ENCODE measurements at places on chromosomes 2 and 18.
A peak's percentile ranks its signal among the peaks of the same experiment; 100 is the strongest.

DNA sequence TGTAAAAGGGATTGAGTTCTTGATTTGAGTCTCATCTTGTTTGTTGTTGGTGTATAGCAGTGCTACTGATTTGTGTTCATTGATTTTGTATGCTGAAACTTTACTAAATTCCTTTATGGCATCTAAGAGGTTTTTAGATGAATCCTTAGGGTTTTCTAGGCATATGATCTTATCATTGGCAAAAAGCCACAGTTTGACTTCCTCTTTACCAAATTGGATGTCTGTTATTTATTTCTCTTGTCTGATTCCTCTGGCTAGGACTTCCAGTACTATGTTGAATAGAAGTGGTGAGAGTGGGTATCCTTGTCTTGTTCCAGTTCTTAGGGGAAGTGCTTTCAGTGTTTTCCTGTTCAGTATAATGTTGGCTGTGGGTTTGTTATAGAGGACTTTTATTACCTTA lies 4.8 kb downstream of the ANKAR start:
- no peak for DNase-seq

DNA sequence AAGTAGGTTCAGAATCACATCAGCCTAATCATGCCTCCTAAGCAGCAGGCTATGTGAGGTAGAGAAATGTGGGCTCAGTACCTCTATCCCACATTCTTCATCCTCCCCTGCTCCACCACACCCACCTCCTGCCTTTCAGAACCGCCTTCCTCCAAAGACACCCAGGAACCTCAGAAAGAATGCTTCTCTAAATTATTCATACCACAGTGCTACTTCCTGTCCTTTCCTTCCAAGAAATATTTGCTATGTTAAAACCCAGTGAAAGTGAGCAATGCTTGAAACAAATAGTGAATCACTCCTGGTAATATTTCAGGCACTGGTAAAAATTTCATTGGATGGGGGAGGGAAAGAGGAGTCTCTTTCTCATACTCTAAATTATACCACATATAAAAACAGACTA lies 24.0 kb upstream of the CREB1 start:
- no peak for DNase-seq

- no peak for DNase-seq
Measured at GRCh38 chr18:10454681-10455557, 484 bp downstream of the APCDD1 start.

GRCh38 chr2:63041592-63041991 lies 9.0 kb upstream of the OTX1 start:
- DNase-seq: no peak

- DNase-seq: no peak
Measured at GRCh38 chr2:233489143-233489542, 77.4 kb downstream of the USP40 start.

DNA sequence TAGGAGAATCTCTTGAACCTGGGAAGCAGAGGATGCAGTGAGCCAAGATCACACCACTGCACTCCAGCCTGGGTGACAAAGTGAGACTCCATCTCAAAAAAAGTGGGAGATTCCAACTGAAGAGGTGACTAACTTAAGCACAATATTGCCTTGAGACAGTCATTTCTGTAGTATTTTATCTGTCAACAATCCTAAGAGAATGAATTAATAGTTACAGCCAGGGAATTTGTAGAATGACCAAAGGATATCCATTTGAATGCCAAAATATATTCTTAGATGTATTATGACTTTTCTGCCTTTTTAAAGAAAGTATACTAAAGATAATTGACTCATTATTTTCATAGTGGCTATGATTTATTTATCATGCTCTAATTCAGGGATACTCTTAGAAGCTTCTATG lies 40.7 kb upstream of the CCDC150 start:
- no peak for DNase-seq

DNA sequence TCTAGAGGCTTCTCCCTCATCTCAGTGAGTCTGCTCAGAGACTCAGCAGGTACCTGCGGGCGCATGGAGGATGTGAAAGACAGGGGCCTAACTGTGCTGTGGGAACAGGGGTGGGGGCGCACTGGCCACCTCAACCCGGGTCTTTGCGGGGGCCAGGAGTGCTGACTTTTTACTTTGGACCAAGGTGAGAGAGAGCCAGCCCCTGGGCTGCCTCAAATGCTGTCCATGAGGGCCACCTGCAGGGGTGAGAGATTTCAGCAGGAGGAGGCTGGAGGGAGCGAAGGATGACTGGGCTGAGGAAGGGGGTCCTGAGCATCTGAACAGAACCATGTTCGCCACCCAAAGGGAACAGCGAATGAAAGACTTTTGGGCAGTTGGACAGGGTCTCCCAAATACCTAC lies 129.4 kb downstream of the TNS1 start:
- DNase-seq: no peak

DNA sequence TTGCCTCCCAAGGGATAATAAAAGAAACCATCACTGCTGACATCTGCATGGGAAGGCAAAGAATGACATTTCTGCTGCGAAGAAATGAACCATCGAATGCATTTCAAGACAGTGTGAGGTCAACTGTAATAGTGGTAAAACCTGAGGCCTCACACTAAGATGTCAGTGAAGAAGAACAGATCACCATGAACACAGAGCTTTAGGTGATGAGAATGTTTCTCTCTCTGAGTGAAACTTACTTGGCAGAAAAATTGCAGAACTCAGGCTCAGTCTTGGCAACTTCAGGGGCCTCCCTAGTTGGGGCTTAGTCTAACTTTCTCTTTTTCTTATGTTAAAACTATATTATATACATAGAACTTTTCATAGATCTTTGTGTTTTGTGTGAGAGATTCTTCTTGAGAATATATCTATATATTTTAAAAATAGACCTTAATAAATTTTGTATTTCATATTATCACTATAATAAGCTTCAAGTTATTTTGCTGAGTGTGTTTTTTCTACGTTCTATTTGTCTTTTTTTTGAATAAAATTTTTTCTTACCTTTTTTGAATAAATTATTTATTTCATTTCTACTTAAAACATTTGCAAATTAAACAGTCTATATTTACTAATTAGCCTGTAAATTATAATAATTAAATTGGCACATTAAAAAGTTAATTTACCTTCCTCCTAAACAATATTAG lies 427.5 kb upstream of the TRIB2 start:
- DNase-seq: no peak

GRCh38 chr2:128664499-128664971 lies 345.9 kb upstream of the HS6ST1 start:
- DNase-seq: no peak

DNA sequence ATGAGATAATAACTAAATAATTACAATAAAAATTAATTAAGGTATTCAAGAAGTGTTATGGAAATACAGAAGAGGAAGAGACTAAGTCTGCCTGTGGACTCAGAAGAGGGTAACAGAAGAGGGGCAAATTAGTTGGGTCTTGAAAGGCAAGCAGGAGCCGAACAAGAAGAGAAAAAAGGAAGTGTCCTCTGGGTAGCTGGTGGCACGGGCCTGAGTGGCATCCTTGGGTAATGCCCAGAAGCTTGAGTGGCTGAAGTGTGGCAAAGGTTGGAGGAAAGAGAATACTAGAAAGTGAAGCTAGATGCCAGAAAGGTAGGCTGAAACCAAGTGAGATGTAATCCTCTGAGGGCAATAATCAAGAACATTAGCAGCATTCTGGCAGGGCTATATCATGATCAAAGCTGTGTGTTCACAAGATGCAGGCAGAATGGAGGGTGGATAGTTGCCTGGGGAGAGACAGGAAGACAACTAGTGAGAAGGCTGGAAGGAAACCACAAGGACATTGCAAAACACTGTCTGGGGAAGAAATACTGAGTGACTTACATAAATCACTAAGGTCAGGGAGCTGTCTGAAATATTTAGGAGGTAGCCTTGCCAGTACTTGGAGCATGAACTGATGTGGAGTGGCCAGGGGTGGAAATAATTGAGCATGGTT lies 16.2 kb downstream of the DOCK10 start:
- no peak for DNase-seq

DNA sequence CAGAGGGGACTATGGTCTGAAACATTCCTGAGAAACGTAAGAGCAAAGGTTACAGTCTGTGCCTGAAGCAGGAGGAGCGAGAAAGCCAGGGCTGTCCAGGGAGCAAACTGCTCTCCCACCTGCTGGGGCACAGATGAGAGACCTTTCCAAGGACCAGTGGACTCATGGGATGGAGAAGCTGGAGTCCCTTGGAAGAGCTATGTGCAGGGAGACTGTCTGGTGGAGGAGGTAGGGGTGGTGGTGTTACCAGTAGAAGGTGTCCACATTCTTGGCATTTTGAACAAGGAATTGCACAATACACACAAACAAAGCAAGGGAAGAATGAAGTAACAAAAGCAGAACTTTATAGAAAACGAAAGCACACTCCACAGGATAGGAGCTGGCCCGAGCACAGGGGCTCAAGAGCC lies 97.9 kb upstream of the CYRIA start:
- no peak for DNase-seq

- DNase-seq: no peak
Measured at GRCh38 chr18:74982946-74983635, 225.8 kb downstream of the PTGR3 start.

DNA sequence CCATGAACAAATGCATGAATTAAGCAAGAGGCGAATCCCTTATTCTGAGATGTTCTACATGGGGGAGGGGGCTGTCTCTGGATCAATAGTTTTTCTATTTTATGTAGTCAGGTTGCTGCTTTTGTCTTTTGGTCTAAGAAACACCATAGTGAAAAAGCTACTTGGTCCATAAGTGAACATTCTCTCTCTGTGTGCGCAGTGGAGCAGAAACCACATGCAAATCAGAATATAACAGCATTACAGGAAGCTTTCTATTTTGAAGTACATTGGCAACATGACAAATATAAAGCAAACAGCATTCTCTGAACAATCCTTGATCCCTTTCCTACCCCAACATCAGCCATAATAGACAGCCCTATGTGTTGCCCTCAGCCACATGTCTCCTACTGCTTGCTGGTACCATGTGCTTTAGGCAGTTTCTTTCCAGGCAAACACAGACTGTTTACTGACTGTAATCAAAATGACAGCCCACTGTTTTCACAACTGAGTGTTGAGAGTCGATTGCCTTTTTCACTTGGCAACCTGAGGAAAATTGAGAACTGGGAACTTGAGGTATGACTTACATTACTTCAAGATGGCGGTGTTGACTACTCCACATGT lies 10.6 kb downstream of the SCN3A start:
- no peak for DNase-seq

DNA sequence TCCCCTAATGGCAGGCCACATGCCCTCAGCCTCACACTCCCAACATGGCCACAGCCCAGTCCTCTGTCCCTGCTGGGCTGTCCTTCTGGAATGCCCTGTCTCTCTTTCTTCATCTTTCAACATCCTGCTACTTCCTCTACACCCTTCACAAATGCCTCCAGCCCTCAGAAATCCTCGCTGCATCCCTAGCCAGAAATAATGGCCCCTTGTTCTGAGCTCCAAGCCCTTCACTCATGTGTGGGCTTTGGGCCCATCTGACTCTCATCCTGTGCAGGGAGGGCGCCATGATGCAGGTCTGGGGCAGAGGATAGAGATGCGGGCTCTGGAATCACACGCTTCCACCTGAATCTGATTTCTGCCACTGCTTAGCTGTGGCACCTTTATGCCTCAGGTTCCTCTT lies 181.9 kb downstream of the TNS1 start:
- no peak for DNase-seq

GRCh38 chr2:147428120-147428747 lies 416.6 kb upstream of the ACVR2A start:
- no peak for DNase-seq

DNA sequence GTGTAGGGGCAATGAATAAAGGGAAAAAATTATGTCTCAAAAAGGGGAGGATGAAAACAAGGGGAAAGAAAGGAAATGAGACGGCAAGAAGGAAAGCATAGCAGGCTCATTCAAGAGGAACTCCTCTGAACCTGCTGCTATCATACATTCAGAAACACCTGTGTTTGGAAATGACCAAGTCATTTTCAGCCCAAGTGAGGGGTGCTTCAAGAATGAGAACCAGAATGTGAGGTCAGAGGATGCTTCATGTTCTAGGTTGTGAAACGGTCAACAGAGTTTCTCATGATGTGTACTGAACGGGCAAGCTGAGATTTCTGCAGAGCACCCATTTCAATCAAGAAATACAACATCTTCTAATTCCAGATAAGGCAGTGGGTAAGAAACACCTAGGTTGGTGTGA lies 1367.2 kb upstream of the CELF4 start:
- DNase-seq: no peak

GRCh38 chr2:174449033-174449432 lies 37.8 kb downstream of the GPR155 start:
- DNase-seq: no peak

- no peak for DNase-seq
Measured at GRCh38 chr18:76099931-76100457, 395.0 kb downstream of the ZNF516 start.

GRCh38 chr2:101188683-101189405 lies 37.7 kb upstream of the TBC1D8 start:
- DNase-seq: peak; percentile 31

DNA sequence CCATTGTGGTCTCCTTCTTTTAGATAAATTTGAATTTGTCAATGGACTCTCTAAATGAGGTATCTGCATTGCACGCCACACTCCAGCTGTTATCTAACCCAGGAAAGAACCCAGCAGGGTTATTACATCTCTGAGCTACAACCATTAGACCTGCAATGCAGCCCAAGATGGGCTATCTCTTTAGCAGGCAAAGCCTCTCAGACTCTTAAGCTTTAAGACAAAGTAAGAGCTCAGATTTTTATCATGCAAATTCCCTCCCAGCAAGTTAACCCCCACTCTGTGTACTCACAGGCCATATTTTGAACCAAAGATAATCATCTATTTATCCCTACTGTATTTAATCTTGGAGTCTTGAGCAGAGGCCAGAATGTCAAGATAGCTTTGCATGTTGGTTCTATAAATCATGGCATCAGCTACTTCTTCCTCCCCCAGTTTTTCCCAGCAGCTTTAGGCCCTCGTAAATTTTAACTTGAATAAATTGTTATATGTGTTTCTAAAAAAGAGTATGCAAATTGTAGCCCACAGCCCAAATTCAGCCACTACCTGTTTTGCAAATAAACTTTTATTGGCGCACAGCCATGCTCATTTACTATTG lies 273.7 kb upstream of the PKDCC start:
- no peak for DNase-seq

DNA sequence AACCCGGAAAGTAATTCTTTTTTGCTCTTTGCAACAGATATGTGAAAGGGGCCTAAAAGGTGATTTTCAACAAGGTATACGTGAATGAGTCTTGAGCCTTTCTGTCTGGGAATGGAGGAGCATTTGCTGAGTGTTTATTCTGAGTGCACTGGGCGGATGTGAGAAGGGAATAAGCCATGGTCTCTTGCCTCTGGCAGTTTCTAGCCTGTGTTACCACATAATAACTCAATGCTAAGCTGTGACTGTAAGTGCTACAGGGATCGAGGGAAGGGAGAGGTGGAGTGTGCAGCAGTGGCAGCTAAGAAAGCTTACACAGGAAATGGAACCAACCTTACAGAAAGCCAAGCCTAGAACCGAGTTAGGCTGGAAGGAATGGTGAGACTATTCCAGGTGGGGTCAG lies 444.3 kb downstream of the SLC4A3 start:
- DNase-seq: no peak

GRCh38 chr2:217650716-217651360 lies 352.0 kb downstream of the TNS1 start:
- DNase-seq: peak; percentile 66

DNA sequence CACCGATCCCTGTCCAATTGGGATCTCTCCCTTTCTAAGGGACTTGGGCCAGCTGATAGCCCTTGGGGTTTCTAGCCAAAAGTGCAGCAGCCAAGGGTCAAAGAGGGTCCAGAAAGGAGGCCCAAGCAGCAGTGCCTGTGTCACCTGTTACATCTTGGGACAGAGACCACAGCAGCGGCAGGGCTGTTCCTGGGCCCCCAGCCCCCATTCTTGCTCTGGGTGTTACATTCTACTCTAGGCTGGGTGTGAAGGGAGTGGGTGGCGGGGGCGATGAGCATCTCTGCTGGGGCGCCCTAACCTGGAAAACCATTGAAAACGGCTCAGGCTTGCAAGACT lies 1.2 kb downstream of the PAX3 start:
- no peak for DNase-seq

Data from brain (organoid and tissue), 16 donors.